D721Med (cell line): ENCODE measurements at places on chromosomes 13 and 19.
A peak's percentile ranks its signal among the peaks of the same experiment; 100 is the strongest.

- no peak for DNase-seq
These were observed 14.0 kb upstream of the CRTC1 start for GRCh38 chr19:18669524-18669817.

GRCh38 chr19:2770055-2771013 lies 12.7 kb downstream of the SGTA start:
- no peak for DNase-seq

DNA sequence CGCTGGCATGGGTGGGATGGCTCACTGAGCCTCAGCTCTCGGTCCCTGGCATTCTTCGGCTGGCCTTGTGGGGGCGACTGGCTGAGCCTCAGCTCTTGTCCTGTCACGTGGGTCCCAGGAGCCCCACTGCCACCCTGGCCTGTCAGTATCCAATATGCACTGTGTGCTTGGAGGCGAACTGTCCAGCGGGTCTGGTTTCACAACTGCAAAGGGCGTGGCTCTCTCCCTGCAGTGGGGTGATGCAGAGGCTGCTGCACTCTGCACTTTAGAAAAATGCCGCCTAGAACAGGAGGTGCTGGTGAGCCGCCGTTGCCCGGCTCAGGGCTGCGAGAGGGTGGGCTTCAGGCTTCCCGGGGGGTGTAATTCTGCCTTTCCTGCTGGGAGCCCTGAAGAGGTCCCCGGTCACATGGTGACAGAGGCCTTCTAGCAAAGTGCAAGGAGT lies 17.0 kb upstream of the TMEM255B start:
- DNase-seq, result no peak

DNA sequence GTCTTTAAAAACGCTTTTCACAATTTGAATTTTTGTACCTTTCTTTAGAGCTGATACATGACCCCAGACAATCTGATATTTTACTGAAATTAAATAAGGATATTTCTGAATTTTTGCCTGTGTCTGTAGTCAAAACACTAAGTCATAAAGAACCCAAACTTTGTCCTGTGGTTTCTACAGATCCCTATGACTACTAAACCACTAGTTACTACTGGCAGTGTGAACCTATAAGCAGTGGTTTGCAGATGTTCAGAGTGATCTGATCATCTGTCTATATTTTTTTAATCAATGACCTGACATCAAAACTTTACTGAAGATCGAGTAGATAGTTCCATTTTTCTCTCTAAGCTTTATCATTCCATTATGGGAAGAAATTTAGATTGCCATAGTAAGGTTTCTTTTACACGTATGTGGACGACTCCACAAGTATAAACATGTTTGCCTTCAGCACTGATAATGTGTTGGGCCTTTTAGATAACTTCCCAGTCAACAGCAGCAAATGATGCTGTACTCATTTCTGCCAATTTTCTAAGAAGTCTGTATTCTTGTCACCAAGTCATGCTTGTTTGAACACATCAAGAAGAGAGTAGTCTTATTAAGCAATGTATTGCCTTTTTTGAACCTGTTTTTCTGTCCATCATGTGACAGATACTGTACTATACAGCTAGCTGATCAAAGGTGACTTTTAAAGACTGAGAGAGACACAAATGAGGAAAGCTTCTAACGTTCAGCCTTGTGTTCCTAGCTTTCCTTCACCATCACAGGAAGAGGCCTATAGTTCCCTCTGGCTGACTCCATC lies 21.8 kb downstream of the POLR1D start:
- DNase-seq, result no peak

DNA sequence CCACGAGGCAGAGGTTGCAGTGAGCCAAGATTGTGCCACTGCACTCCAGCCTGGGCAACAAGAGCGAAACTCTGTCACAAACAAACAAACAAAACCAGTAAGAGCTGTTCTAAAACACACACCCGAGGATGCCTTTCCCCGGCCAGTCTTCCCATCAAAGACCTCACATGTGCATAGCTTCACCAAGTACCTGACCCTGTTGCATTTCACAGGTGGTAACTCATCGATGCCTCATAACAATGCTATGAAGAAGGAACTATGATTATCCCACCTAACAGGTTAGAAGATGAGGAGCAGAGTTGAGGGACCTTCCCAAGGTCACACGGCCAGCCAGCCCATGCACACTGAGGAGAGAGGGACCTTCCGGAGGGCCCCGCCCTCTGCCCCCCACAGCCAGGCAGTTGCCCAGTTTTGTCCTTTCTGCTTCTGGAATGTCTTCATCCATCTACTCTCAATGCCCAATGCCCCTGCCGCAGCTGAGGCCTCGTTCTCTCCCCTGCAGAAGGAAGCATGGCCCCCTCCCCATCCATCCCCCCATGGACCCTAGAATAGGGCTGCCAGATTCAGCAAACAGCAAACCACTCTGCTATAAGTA lies 16.8 kb upstream of the LENG8 start:
- no peak for DNase-seq

DNA sequence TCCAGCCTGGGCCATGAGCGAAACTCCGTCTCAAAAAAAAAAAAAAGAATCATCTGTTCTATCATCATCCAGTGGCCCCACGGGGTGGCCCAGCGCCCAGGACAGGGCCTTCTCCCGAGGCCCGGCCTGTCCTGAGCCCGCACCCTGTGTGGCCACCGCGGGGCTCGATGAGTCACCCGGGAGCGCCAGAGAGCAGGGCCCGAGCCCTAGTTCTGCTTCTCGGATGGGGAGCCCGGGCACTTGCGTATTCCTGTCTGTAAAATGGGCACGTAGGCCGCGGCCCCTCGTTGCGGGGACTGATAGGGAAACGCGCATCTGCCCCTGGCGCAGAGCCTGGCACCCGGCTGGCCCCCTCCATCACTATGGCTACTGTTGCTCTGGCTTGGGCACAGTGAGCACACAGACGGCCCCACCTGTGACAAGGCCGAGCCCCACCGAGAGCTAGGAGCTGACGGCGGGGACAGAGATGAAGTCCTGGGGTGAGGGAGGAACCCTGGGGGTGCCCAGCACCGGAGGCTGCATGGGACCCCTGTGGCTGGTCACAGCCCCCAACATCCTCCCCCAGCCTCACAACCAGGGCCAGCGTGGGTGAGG lies 21.3 kb upstream of the UQCR11 start:
- DNase-seq, result no peak

- no peak for DNase-seq
These were observed 610 bp upstream of the RPL28 start for GRCh38 chr19:55384920-55385723.

- no peak for DNase-seq
These were observed 216.7 kb downstream of the TUBA3C start for GRCh38 chr13:18964942-18965341.

DNA sequence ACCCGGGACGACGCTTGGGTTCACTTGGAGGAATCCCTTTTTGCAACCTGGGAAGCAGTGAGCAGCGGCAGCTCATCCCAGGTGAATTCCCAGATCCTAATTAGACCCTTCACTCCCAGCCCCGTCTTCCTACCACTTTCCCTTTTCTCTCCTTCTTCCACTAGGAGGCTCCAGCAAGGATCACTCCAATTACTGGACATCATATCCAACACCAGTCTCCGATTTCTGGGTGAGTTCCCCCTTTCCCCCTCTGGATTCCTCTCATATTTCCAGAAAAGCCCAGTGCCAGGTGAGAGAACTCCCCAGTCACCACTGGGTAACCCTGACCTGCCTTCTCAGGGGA lies 17.1 kb upstream of the ZSCAN4 start:
- DNase-seq, result no peak

- DNase-seq, result no peak
These were observed 668 bp upstream of the ARHGAP45 start for GRCh38 chr19:1066251-1066747.

DNA sequence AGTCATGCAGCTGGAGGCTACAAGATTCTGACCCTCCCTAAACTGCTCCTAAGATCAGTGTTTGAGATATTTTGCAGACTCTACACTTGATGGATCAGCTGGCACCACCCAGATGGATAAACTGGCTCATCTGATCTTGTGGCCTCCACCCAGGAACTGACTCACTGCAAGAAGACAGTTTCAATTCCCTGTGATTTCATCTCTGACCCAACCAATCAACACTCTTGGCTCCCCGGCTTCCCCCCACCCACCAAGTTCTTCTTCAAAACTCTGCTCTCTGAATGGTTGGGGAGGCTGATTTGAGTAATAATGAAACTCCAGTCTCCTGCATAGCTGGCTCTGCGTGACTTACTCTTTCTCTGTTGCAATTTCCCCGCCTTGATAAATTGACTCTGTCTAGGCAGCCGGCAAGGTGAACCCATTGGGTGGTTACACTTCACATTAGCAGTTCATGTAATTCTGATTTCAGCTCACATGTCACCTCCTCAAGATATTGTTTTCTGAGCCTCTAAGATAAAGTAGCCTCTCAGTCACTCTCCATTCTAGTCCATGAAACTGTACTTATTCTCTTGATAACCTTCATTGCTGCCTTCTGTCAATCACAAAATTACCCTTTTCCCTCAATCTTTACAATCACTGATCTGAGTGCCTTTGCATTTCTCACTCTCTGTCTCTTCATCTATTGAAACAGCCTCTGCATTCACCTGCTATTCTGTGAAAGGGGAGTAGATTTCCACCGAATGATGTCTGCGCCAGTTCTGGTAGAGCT lies 9.9 kb upstream of the FPR3 start:
- DNase-seq, result no peak

GRCh38 chr13:37395544-37395943 lies 203.0 kb downstream of the POSTN start:
- no peak for DNase-seq

DNA sequence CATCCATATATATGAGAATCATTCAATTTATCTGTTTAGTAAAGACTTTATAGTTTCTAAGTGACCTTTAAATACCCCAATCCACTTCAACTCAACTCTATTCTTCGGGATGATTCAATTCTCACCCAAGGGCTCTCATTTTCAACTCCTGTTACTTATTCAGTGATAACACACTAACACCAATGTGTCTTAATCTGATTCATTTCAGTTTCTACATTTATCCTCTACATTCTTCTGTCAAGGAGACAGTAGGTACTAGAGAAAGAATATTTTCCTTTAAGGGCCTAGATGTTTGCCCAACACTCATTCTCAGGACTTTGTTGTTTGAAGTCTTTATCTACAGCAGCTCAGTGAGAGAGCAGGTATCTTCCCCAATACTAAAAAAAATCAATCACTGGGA lies 7.1 kb downstream of the ARGLU1 start:
- no peak for DNase-seq

- no peak for DNase-seq
These were observed 4.1 kb upstream of the MATK start for GRCh38 chr19:3790209-3790734.

DNA sequence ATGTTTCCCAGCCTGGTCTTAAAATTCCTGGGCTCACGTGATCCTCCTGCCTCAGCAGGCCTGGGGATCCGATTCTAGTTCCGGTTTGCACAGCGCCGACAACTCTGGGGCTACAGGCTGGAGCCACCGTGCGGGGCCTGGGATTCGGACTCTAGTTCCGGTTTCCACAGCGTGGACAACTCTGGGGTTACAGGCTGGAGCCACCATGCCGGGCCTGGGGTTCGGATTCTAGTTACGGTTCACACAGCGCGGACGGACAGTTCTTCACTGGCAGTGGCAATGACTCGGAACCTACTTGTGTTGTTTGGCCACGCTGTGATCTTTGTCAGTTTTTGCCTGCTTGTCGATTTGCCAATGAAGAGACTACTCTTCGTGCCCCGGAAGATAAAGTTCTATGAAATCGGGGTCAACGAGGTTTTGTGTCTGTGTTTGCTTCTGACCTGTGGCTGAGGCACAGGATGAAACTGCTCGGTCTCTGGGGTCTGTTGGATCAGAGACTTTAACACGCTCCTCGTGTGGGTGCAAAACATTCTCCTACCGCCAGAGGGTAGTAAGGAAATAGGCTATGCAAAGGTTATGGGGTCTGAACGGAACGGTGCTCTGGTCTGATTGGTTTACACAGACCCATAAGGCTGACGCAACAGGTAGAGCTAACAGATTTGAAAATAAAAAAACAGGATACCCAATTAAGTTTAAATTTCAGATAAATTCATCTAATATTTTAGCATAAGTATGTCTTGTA lies 12.1 kb upstream of the ZSCAN1 start:
- DNase-seq, result peak; percentile 79

- no peak for DNase-seq
These were observed 6.9 kb downstream of the MTMR6 start for GRCh38 chr13:25280396-25280795.

DNA sequence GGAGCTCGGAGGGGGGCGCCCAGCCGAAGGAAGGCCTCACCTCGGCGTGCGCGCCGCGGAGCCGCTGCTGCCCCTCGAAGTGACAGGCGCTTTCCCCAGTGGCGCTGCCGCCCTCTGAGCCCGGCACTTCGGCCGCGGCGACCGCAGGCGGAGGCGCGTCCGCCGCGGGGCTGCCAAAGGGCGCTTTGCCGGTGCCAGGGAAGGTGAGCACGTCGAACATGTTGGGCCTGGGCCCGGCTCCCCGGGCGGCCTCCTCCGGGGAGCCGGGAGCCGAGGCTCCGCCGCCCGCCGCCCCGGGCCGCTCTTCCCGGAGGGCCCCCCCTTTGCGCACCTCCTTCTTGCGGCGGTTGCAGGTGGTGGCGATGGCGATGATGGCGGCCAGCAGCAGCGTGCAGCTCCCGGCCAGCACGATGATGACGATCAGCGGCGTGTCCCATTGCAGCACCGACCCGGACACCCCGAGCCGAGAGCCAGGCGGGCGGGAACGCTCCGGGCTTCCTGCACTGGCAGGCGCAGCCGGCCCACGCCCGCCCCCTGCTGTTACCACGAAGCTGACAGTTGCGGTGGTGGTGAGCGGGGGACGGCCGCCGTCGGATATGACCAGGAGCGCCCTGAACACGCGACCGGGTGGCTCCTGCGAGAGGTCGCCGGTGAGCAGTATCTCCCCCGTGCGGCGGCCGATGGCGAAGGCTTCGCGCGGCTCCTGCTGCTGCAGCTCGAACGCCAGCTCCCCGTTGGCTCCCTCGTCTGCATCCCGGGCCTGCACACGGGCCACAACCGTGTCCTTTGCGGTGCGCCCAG lies 2.5 kb downstream of the PCDH8 start:
- no peak for DNase-seq

DNA sequence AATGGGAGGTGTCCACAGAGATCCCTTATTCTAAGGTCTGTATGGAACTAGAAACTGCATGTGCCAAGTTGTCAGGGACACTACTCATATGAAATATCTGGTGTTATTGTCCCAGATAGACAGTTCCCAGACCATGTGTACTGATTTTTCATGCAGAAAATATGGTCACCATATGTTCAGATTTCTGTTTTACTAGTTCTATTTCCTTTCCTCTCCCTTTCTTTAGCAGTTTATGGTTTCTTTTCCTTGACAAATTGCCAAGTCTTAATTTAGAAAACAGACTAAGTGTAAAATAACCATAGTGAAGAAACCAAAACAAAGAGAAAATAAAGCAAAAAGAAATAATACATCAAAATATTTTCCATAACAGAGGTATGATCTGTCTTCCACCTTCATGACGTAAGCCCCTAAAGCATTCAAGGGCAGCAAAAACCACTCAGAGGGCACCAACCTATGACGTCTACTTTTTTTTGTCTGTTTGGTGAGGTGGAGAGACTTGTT lies 248.5 kb downstream of the KCTD12 start:
- DNase-seq, result no peak

GRCh38 chr13:59043016-59043415 lies 1120.7 kb downstream of the DIAPH3 start:
- DNase-seq, result no peak
